ENCODE measurements at places on chromosomes 13 and 19.
A peak's percentile ranks its signal among the peaks of the same experiment; 100 is the strongest.

DNA sequence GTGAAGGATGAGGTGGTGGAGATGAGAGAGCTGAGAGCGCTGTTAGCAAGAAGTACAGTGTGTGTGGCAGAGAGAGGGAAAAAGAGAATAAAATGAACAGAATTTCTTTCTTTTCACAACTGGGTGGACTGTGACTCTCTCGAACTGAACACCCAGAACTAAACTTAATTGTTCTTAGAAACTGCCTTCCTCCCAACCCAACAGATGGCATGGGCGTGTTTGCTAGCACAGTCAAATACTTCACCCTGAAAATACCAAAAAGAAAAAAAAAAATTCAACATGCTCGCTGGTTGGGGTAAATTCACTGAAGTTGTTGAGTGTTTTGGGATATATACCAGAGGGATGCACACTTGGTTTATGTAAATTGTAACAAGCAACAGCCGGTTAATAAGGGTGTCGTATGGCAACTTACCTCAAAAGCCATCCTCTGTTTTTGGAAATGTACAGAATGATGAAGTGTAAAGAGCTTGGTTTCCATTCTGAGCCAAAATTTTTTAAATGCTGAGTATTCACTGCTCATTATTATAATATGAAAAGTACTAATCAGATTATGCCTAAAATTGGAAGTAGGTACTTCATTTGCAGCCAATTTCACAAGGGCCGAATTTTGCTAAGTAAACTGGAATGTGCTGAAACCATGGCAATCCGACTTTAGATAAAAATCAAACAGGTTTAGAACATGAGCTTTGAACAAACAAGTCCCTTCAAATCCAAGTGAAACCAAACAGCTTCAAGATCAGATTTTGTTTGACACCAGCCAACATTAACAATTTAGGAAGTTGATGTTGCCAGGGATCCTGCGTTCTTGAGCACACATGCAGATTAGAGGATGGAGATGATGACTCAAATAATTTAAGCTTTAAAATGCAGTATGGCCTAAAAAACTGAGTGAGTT lies 115.8 kb downstream of the ZIC5 start:
- no peak for DNase-seq

DNA sequence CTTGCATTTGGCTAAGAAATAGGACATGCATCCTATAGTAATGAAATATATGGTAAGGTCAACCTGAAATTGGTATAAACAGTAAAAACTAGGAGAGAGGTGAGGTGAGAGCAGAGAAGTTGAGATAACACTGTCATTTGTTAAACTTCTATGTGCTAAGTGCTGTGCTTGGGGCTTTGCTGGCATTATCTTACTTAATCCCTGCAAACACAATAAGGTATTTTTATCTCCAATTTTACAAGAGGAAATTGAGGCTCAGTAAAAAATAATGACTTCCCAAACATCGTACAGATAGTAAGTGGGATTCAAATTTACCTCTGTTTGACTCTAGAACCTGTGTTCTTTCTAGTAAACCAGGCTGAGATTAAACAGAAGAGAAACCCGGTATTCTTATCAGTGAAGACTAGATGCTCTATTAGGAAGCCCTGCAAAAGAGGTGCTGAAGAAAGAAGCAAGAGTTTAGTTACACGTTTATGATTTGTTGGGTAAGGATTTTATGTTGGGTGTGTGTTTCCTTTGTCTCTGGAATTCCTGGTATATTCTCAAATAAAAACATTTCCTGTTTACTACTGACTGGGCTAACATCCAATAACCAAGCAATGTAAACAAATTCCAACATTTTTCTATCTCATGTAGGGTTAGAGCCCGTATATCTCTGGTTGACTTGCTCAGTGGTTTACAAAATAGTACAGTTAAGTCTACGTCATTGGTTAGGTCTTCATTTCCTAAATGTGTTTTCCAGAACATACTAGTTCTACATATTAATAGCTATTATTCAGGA lies 137.3 kb upstream of the FNDC3A start:
- no peak for DNase-seq

GRCh38 chr19:39401549-39402345 lies 4.9 kb upstream of the ZFP36 start:
- DNase-seq = no peak

GRCh38 chr13:51659276-51660127 lies 75.2 kb downstream of the WDFY2 start:
- no peak for DNase-seq

DNA sequence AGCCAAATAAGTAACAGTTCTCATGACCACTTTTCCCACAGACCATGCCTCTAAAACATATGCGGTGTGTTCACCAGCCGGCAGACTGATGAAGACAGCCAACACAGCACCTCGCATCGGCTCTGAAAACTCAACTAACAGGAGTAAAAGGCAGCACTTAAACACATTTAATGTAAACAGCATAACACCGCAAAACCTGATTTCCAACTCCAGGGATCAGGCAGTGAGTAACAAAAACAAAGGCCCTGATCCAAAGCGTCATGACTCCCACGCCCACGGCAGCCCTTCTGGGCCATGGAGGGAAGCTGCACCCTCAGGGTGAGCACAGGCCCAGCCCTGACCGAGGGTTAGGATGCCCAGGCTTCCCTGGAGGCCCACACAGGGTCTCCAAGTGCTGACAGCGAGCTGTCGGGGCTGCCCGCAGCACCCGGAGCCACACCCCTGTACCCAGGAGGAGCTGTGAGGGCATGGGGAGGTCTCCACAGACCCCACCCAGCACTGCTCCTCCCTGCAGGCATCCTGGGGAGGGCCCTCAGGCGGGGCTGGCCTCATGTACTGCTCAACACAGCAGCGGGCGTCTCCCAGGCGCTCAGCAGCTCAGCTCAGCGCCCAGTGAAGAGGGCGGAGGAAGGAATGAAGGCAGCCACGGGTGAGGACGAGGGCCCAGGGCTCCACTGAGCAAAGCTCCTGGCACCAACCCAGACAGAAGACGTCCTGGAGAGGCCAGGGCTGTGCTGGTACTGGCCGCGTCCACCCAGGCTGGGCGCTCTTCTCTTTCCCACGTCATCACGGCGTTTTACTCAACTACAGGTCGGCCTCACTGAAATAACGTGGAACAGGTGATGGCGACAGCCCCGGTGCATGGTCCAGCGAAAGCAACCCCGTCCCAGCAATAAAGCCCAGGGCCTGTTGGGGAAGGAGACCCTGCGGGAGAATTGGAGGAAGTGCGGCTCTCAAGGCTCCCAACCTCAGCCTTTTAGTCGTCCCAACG lies 53.7 kb downstream of the RASA3 start:
- DNase-seq = peak; percentile 74

Data from AG08395 (cell line).